ENCODE measurements at places on chromosomes 3 and 15. TPM values are rescaled to one million over a fixed set of nuclear protein-coding genes. Genes with fewer than 3 reads are reported as not detected.

- DNase-seq = no peak
Measured at GRCh38 chr3:119418641-119419040, 44.8 kb downstream of the TMEM39A start.

DNA sequence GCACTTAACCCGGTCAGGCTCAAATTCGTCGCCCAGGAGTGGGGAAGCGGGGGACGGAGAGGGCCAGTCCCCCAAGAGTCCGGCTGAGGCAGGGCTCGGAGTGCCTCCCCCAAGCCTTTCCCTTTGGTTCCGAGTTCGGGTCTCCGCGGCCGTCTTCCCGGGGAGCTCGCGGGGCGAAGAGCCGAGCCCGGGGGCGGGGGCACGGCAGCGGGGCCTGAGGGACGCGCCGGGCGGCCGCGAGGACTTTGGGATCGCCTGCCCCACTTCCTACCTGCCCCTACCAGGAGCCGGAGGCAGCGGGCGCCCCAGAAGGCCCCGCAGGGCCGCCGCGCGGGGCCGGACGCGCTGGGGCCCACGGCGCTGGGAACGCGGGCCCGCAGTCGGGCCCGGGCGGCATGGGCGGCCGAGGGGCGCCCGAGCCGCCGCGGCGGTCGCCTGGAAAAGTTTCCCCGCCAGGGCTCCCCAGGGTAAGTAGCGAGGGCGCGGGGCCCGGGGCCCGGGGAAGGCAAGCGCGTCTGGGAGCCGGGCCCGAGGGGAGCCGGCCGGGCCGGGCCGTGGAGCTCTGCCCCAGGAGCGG, 2.8 kb downstream of the FURIN start:
- no peak for DNase-seq

- DNase-seq = no peak
Measured at GRCh38 chr3:27905625-27906024, 183.5 kb upstream of the EOMES start.

GRCh38 chr15:86347245-86347644, 267.6 kb downstream of the AGBL1 start:
- DNase-seq = no peak

VWA5B2 gene
- not detected for total RNA-seq

ARL6 gene
- total RNA-seq = 4.0 TPM

IL5RA gene
- total RNA-seq = not detected

IL17RD gene
- total RNA-seq = 3.5 TPM

Measured in mesenteric fat pad (tissue), 1 donor.